ENCODE measurements at places on chromosomes 7 and 10. TPM values are rescaled to one million over a fixed set of nuclear protein-coding genes. Genes with fewer than 3 reads are reported as not detected.

The WDR86 gene
- not detected for total RNA-seq

The CDNF gene
- total RNA-seq: not detected

The GIMAP5 gene
- not detected for total RNA-seq

The HSPA12A gene
- total RNA-seq: 4.7 TPM

DNA sequence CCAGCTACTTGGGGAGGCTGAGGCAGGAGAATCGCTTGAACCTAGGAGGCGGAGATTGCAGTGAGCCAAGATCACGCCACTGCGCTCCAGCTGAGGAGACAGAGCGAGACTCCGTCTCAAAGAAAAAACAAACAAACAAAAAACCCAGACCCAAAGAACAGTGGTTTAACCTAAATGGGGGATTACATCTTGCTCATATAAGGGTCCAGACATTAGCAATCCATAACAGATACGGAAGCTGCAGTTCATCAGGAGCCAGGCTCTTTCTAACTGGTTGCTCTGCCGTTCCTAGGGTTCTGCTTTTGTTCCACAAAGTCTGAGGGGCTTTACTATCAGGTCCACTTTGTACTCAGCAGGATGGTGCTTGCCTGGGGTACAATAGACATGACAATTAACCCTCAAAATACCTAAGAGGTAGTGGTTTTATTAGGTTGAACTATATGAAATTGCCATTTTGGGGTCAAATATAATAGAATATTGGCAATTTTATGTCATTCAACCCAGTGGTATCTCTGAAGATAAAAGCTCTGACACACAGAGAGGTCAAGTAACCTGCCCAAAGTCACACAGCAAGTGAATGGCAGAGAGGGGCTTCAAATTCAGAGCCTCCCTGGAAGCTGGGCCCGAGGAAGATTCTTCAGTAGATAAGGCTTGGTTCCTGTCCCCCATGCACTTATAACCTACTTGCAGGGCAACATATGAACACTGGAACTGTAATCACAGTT lies 21.3 kb downstream of the NYAP1 start:
- DNase-seq: no peak

DNA sequence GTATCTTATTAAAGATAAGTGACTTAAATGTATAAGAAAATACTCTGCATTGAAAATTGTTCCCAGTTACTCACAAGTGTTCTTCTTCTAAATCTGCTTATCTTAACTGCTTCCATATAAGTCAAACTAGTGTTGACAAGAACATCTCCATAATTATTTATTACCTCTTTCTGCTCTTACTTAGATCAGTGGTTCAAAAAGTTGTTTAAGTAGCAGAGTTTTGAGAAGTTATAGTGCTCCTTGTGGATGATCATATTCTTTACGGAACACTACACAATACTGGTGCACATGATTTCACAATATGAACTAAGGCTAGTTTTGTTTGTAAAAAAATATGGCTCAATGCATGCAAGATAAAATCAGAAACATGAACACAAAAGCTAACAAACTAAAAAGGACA lies 168.4 kb downstream of the SEMA3D start:
- DNase-seq: no peak

- no peak for DNase-seq
Measured at GRCh38 chr7:57370739-57371098, 79.3 kb upstream of the ZNF716 start.

- DNase-seq: no peak
Measured at GRCh38 chr10:49661140-49661856, 18.2 kb upstream of the C10orf53 start.

DNA sequence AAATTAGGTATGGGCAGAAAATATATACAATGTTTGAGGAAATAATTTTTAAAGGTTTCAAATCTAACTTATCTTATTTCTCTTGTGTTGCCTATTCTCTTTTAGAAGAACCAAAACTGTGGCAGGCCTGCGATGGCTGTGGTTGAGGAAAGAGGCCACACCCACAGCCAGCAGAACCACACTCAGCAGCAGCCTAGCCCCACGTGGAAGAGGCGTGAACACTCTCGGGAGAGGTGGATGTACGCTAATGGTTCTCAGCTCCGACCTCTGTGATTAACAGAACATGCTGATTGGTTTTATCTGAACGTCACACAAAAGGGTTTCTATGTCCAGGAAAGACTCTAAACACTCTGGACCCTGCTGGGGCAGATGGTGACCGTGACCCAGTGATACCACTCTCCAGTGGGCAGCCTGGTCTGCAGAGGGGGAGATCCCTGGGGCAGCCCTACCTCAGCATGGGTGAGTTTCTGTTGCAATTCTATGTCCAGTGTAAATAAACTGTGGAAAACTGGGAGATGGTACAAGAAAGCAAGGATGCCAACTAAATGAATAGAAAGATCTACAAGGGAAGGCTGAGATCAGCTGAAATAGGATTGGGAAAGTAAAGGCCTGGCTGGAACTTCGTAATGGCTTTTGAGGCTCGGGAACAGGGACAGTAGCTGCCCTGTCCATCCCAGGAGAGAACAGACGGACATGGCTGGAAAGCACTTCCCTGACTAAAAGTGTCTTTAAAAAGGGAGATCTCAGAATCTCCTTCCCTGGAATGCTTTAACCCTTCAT lies 26.6 kb downstream of the DIP2C start:
- DNase-seq: no peak

GRCh38 chr7:132953468-132953867 lies 128.4 kb downstream of the CHCHD3 start:
- no peak for DNase-seq

Data from M059J (cell line).